Cardiac muscle cell (in vitro differentiated cells and primary cell): ENCODE measurements at places on chromosomes 4 and X. TPM values are rescaled to one million over a fixed set of nuclear protein-coding genes. Genes with fewer than 3 reads are reported as not detected.

DSPP gene
- not detected in 2 replicates for polyA plus RNA-seq

CPE gene
- polyA plus RNA-seq, result 238 and 323 TPM in 2 replicates

SRPX2 gene
- polyA plus RNA-seq, result 0.30 and 1.9 TPM in 2 replicates

OTUD6A gene
- polyA plus RNA-seq, result not detected in 2 replicates

CXCR3 gene
- not detected in 2 replicates for polyA plus RNA-seq

P2RY4 gene
- 0.17 TPM in 1 of 2 replicates, not detected in the other for polyA plus RNA-seq

HTR2C gene
- polyA plus RNA-seq, result 0.76 TPM in 1 of 2 replicates, not detected in the other

ADH1C gene
- polyA plus RNA-seq, result not detected in 2 replicates

ANXA3 gene
- polyA plus RNA-seq, result 23.7 and 33.3 TPM in 2 replicates

NAP1L5 gene
- 2.6 and 5.1 TPM in 2 replicates for polyA plus RNA-seq

SEPTIN11 gene
- polyA plus RNA-seq, result 41.3 and 56.6 TPM in 2 replicates

IQSEC2 gene
- 14.3 and 23.3 TPM in 2 replicates for polyA plus RNA-seq

S100P gene
- polyA plus RNA-seq, result not detected in 2 replicates

MAGEE2 gene
- polyA plus RNA-seq, result not detected in 2 replicates

MAD2L1 gene
- polyA plus RNA-seq, result 42.0 and 102 TPM in 2 replicates

ATOH1 gene
- not detected in 2 replicates for polyA plus RNA-seq

TIGD4 gene
- polyA plus RNA-seq, result 0.55 and 0.82 TPM in 2 replicates

IL21 gene
- polyA plus RNA-seq, result not detected in 2 replicates

ABHD18 gene
- polyA plus RNA-seq, result 21.5 and 35.1 TPM in 2 replicates

AKAP4 gene
- polyA plus RNA-seq, result not detected in 2 replicates

MTMR8 gene
- polyA plus RNA-seq, result 2.6 and 3.1 TPM in 2 replicates

BEX2 gene
- 169 and 188 TPM in 2 replicates for polyA plus RNA-seq

PPBP gene
- not detected in 2 replicates for polyA plus RNA-seq

HTN1 gene
- polyA plus RNA-seq, result not detected in 2 replicates

STX18 gene
- polyA plus RNA-seq, result 29.8 and 36.6 TPM in 2 replicates

TLR8 gene
- not detected in 2 replicates for polyA plus RNA-seq

ZNF732 gene
- 0.10 and 0.81 TPM in 2 replicates for polyA plus RNA-seq

SMPX gene
- polyA plus RNA-seq, result 633 and 1,072 TPM in 2 replicates

NAA11 gene
- polyA plus RNA-seq, result not detected in 2 replicates

JAKMIP1 gene
- 0.42 and 0.68 TPM in 2 replicates for polyA plus RNA-seq

CENPVL3 gene
- polyA plus RNA-seq, result 10.7 and 11.4 TPM in 2 replicates

NXF2B gene
- polyA plus RNA-seq, result 0.23 TPM in 1 of 2 replicates, not detected in the other

TBL1X gene
- polyA plus RNA-seq, result 21.8 and 28.8 TPM in 2 replicates

CCDC149 gene
- 7.0 and 7.2 TPM in 2 replicates for polyA plus RNA-seq

LINC00632 gene
- polyA plus RNA-seq, result 6.3 and 6.5 TPM in 2 replicates

TRIM60 gene
- not detected in 2 replicates for polyA plus RNA-seq

MGAT4D gene
- not detected in 2 replicates for polyA plus RNA-seq

AKAP14 gene
- not detected in 2 replicates for polyA plus RNA-seq

COX7B gene
- polyA plus RNA-seq, result 1,340 and 1,709 TPM in 2 replicates
